HAP-1 (cell line): ENCODE measurements at places on chromosomes 13 and 19.

GRCh38 chr19:18613589-18614234 lies 1.0 kb downstream of the TMEM59L start:
- DNase-seq = no peak

DNA sequence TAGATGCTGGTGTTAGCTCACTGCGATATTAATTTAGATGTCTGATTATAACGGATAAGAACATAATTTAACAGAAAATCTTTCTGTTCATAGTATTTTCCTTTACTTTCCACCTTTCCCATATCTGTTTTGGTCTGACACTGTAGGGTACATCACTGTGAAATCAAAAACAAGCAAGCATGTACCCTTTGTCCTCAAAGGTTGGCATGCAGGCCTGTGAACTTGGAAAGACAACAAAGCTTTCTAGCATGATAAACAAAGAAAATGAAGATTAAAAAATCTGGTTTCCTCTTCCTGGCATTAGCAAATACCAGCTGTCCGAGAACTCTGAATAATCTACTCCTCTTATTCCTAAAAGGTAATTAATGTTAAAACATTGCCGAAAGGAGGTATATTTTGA lies 31.6 kb downstream of the THSD1 start:
- no peak for DNase-seq

- DNase-seq = no peak
Measured at GRCh38 chr19:39828015-39828653, 5.8 kb downstream of the DYRK1B start.

- no peak for DNase-seq
Measured at GRCh38 chr19:7280940-7281666, 13.1 kb downstream of the INSR start.

GRCh38 chr13:112756967-112757758 lies 67.3 kb downstream of the ATP11A start:
- no peak for DNase-seq
